ENCODE measurements at places on chromosomes 12 and 14.

GRCh38 chr12:77273898-77274297 is 208.5 kb upstream of the E2F7 start:
- H3K27ac ChIP-seq = no peak overlapping the region
- H3K36me3 ChIP-seq = no peaks in the 10 kb centered on the region
- DNase-seq = no peak
- H3K4me3 ChIP-seq = no peak overlapping the region
- no peaks in the 10 kb centered on the region for H3K4me1 ChIP-seq
- H3K27me3 ChIP-seq = no peaks in the 10 kb centered on the region

- peaks cover 61% of the 10 kb centered on the region for H3K4me1 ChIP-seq
- peaks cover 34% of the 10 kb centered on the region for H3K36me3 ChIP-seq
- H3K4me3 ChIP-seq = peak overlapping the region; percentile 9
- H3K27ac ChIP-seq = peak overlapping the region; percentile 16
These were observed 169.5 kb upstream of the FOXN3 start for GRCh38 chr14:89586258-89587135.

DNA sequence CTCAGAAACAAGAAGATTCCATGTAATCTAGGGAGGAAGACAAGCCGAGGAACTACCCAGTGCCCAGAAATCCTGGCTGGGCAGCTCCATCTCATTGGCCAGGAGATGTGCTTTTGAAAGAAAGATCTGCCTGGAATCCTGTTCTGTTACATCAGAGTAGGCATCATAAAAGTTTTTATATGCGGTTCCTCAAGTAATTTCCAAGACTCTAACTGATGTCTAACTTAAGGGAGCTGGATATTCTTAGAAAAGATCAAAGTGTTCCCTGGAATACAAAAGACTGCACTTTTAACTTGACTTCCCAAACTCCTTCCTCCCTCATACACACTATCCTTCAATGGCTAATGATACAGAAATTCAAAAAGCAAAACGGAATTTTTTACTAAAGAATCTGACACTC is 16.3 kb downstream of the RHOJ start:
- H3K4me3 ChIP-seq = no peak overlapping the region
- H3K27me3 ChIP-seq = peaks cover 7% of the 10 kb centered on the region
- H3K27ac ChIP-seq = no peak overlapping the region
- DNase-seq = no peak
- H3K4me1 ChIP-seq = no peaks in the 10 kb centered on the region

DNA sequence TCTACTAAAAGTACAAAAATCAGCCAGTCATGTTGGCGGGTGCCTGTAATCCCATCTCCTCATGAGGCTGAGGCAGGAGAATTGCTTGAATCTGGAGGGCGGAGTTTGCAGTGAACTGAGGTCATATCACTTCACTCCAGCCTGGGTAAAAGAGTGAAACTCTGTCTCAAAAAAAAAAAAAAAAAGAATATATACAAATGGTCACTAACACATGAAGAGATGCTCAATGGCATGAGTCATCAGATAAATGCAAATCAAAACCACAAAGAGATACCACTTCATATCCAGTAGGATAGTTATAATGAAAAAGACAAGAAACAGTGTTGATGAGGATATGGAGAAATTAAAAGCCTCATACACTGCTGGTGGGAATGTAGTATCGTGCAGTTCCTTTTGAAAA is 33.6 kb upstream of the METAP2 start:
- H3K4me3 ChIP-seq = no peak overlapping the region
- DNase-seq = no peak
- peaks cover 10% of the 10 kb centered on the region for H3K27me3 ChIP-seq
- H3K4me1 ChIP-seq = peaks cover 2% of the 10 kb centered on the region
- no peaks in the 10 kb centered on the region for H3K36me3 ChIP-seq

Data from activated naive CD8-positive, alpha-beta T cell treated with anti-CD3 and anti-CD28 coated beads, Interleukin-2, amount 50 U/mL, for 24 hours (primary cell).